G401 (cell line): ENCODE measurements at places on chromosomes 1 and 21. TPM values are rescaled to one million over a fixed set of nuclear protein-coding genes. Genes with fewer than 3 reads are reported as not detected.
A peak's percentile ranks its signal among the peaks of the same experiment; 100 is the strongest.

GRCh38 chr1:46689356-46689755 lies 17.7 kb downstream of the TEX38 start:
- peak; percentile 96 for DNase-seq

GRCh38 chr1:53511933-53512806 lies 53.0 kb downstream of the DMRTB1 start:
- no peak for DNase-seq

DNA sequence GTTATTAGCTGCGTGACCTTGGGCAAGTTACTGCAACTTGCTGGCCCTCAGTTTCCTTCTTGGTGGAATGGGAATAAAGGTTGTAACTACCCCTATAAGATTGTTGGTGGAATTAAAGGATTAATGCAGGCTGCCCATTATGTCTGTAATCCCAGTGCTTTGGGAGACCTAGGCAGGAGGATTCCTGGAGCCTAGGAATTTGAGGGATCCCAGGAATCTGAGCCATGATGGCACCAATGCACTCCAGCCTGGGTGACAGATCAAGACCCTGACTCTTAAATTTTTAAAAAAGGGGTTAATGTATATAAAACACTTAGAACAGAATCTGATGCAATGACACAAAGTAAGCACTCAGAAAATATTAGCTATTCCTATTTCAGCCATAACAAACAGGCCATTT lies 67.3 kb downstream of the PTGER3 start:
- no peak for DNase-seq

GRCh38 chr1:21865609-21865942 lies 53.5 kb downstream of the LDLRAD2 start:
- no peak for DNase-seq

- peak; percentile 51 for DNase-seq
Observed at GRCh38 chr1:36879613-36880012, 154.7 kb downstream of the GRIK3 start.

DNA sequence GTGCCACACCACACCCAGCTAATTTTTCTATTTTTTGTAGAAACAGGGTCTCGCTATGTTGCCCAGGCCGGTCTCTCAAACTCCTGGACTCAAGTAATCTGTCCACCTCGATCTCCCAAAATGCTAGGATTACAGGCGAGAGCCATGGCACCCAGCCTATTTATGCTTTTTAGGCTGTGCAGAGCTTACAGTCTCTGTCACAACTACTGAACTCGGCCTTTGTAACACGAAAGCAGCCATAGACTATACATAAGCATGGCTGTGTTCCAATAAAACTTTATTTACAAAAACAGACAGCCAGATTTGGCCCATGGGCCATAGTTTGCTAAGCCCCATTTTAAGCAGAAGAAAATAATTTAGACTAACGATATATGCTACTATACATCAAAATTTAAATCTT lies 54.4 kb downstream of the NID1 start:
- DNase-seq, result no peak

GRCh38 chr1:24142546-24143534 lies at the start of gene IL22RA1:
IL22RA1 (minus strand) TSS chr1:24143140; CDS start chr1:24143082, 58 bp downstream.
- no peak for DNase-seq

APP gene
- total RNA-seq, result 189 and 254 TPM in 2 replicates

C21orf58 gene
- total RNA-seq, result 7.9 and 8.2 TPM in 2 replicates

SPATA21 gene
- not detected in 2 replicates for total RNA-seq

ARHGEF10L gene
- 16.4 and 19.6 TPM in 2 replicates for total RNA-seq

MRAP gene
- not detected in 2 replicates for total RNA-seq

MNDA gene
- total RNA-seq, result not detected in 2 replicates
